Activated CD8-positive, alpha-beta T cell treated with anti-CD3 and anti-CD28 coated beads for 36 hours (primary cell): ENCODE measurements at places on chromosomes 6 and 20. TPM values are rescaled to one million over a fixed set of nuclear protein-coding genes. Genes with fewer than 3 reads are reported as not detected.

Gene ROS1
- total RNA-seq, result not detected

Gene PTGIS
- total RNA-seq, result 1.6 TPM

Gene PIM1
- total RNA-seq, result 305 TPM

Gene ZC3H12D
- total RNA-seq, result 37.7 TPM

Gene SLC12A5
- not detected for total RNA-seq

Gene NECAB3
- 16.0 TPM for total RNA-seq

Gene CST7
- 49.3 TPM for total RNA-seq

Gene TMEM151B
- not detected for total RNA-seq

Gene VARS1
- total RNA-seq, result 150 TPM

Gene CLDN20
- total RNA-seq, result not detected

Gene SERPINB6
- 53.8 TPM for total RNA-seq

Gene CD93
- total RNA-seq, result 0.11 TPM

Gene SPTLC3
- total RNA-seq, result 0.72 TPM

Gene GPR31
- total RNA-seq, result not detected

Gene PREP
- 46.9 TPM for total RNA-seq

Gene MUCL3
- total RNA-seq, result not detected

Gene PRR18
- total RNA-seq, result 0.23 TPM

Gene SPATA25
- total RNA-seq, result 0.74 TPM

Gene CRYBG1
- 20.8 TPM for total RNA-seq

Gene PEX7
- 6.0 TPM for total RNA-seq

Gene CCHCR1
- 39.2 TPM for total RNA-seq

Gene BMP6
- 0.09 TPM for total RNA-seq

Gene PCK1
- not detected for total RNA-seq

Gene C6orf163
- total RNA-seq, result 1.4 TPM

Gene C20orf202
- not detected for total RNA-seq

Gene PERP
- 3.7 TPM for total RNA-seq

Gene SYS1
- 19.6 TPM for total RNA-seq

Gene TAAR6
- total RNA-seq, result not detected

Gene MLIP
- not detected for total RNA-seq

Gene FHL5
- total RNA-seq, result not detected

Gene MPIG6B
- total RNA-seq, result 0.81 TPM

Gene LY6G5C
- 2.3 TPM for total RNA-seq

Gene MAD2L1BP
- 29.0 TPM for total RNA-seq

Gene KHDC1L
- total RNA-seq, result not detected

Gene EYA2
- not detected for total RNA-seq

Gene RSPH9
- 0.11 TPM for total RNA-seq

Gene PSORS1C1
- not detected for total RNA-seq

Gene MAP7
- 0.47 TPM for total RNA-seq

Gene AIF1
- 240 TPM for total RNA-seq

Gene DZANK1
- total RNA-seq, result 1.4 TPM

Gene HTR1E
- total RNA-seq, result not detected

Gene CAGE1
- total RNA-seq, result 0.18 TPM

Gene OR2W1
- not detected for total RNA-seq

Gene MRPL2
- total RNA-seq, result 108 TPM

Gene BPI
- not detected for total RNA-seq

Gene SERPINB1
- 60.0 TPM for total RNA-seq

Gene ZSCAN23
- 1.6 TPM for total RNA-seq

Gene SAMD5
- total RNA-seq, result not detected

Gene SESN1
- 22.1 TPM for total RNA-seq

Gene ATP6V1G2
- 1.1 TPM for total RNA-seq

Gene PRKN
- 1.2 TPM for total RNA-seq

Gene SNPH
- 3.7 TPM for total RNA-seq
